Effector memory CD8-positive, alpha-beta T cell (primary cell): ENCODE measurements at places on chromosomes 11 and 22.
A peak's percentile ranks its signal among the peaks of the same experiment; 100 is the strongest.

DNA sequence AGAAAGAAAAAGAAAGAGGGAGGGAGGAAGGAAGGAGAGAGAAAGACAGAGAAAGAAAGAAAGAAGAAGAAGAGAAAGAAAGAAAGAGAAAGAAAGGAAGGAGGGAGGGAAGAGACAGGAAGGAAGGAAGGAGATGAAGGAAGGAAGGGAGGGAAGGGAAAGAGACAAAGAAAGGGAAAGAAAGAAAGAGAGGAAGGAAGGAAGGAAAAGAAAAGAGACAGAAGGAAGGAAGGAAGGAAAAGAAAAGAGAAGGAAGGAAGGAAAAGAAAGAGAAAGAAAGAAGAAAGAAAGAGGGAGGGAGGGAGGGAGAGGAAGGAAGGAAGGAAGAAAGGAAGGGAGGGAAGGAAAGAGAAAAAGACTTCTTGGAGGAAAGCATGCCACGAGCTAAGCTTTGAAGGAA is 19.1 kb downstream of the POU2AF2 start:
- no peak for DNase-seq

DNA sequence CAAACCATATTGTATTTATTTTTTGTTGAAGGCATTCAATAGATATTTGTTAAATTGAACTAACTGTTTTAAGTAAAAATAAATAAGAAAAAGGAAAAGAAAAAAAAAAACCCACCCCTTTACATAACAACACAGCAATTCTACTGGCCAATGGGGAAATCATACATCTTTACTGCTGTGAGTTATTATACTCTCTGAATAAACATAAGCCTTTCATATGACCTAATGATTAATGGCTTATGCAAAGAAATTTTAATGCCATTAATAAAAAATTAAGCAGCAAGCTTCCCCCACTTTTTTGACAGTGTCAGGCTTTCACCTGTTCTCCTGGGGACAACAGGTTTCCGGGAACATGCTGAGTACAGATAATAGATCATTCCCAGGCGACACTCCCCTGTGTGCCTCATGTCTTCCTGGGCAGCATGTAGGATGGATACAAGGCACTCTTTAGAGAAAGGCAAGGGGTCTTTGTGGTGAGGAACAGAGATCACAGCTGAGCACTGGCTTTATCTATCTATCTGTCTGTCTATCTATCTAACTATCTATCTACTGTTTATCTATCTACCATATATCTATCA is 676.0 kb downstream of the NTM start:
- no peak for DNase-seq

GRCh38 chr11:1889941-1890855 is 1.5 kb downstream of the PRR33 start:
- no peak for DNase-seq

DNA sequence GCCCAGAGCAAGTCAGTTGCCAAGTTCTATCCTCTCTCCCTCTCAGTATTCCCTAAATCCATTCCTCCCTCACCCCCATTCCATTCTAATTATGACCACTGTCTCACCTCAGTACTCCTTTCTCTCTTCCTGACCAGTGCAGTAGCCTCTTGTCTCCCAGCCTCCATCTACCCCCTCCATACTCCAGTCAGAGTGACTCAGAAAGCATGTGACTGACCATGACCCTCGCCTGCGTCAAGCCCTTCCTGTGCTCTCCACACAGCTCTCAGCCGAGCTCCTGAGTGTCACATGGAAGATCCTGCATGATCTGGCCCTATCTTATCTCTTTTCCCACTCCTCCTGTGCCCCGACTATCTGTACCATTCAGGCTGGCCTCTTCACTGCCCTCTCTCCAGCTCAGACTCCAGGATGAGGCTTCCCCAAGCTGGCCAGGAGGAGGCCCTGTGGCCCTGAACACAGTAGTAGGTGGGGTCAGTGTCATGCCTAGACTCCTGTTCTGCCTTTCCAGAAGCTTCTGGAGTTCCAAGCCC is 42.6 kb downstream of the NEU3 start:
- DNase-seq, result no peak

- DNase-seq, result no peak
Observed at GRCh38 chr11:107473792-107474191, 16.2 kb upstream of the CWF19L2 start.

DNA sequence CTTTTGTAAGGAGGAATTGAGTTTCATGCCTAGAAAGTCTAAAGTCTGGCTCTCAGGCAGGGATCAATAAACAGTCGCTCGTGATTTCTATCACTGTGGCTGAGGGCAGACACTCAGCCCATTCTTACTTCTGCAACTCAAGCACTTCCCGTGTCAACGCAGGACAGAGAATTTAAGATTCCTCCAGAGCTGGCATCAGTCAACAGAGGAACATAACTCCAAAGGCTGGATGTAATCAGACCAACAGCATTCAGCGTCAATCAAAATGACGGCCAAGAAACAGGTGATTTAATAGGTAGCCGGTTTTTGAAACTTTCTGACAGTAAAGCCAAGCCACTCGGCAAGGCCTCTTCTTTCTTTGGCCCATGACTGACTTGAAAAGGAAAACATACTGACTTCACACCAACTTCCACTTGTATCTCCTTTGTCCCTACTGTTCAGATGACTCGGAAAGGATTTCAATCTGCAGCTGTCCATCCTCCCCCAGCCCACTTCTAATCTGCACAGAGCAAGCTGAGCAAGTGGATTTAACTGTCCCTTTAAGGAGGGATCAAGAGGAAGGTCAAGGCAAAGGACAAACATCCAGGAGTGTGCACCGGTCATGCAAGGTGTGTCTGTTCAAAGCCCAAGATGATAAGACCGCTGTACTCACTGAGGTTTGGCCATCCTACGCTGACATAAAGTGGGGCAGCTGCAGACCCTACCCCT is 9.5 kb downstream of the VPS37C start:
- no peak for DNase-seq

- DNase-seq, result no peak
Observed at GRCh38 chr11:33631749-33632091, 68.9 kb downstream of the C11orf91 start.

GRCh38 chr11:117985953-117986887 is at the start of gene IL10RA:
TSS of gene IL10RA (plus strand) at chr11:117986394. CDS start at chr11:117986468, 74 bp downstream.
- peak; percentile 85 for DNase-seq

GRCh38 chr11:67114275-67114896 is 4.7 kb upstream of the KDM2A start:
- DNase-seq, result no peak

GRCh38 chr11:19079643-19080440 is 19.3 kb upstream of the MRGPRX2 start:
- DNase-seq, result no peak

GRCh38 chr11:64206457-64207255 is at the start of gene FERMT3:
TSS of gene FERMT3 (plus strand) at chr11:64206721. CDS start at chr11:64207365, 644 bp downstream.
- peak; percentile 49 for DNase-seq

GRCh38 chr11:65274735-65275682 is 13.2 kb downstream of the POLA2 start:
- DNase-seq, result peak; percentile 18
